ENCODE measurements at places on chromosomes 2 and 18.

DNA sequence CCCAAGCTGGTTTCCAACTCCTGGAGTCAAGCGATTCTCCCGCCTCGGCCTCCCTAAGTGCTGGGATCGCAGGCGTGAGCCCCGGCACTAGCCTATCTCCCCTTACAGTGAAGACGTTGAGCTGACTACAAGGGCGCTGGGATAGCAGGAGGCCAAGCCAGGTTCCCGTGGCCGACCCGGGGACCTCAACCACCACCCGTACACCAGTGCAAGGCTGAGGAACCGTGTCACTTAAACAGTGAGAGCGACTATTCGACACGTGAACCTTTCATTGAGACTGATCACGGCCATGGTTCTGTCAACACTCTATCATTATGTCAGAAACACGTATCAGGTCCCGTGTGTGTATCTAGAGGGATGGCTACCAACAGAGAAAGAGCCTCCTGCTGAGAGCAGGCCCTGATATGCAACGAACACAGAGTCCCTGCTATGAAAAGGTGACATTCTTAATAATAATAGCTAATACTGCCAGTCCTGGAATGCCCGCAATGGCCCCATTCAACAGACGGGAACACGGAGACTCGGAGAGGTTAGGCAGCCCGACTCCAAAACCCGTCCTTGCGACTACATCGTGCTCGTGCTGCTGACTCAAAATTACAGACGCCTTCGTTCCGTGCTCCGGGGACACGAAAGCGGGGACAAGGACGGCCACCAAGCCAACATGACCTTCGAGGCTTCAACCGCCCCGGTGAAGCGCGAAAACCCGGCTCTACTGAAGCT lies 833 bp downstream of the AFG3L2 start:
- DNase-seq = no peak

- no peak for DNase-seq
Measured at GRCh38 chr18:45687621-45688020, 36.4 kb upstream of the SLC14A1 start.

DNA sequence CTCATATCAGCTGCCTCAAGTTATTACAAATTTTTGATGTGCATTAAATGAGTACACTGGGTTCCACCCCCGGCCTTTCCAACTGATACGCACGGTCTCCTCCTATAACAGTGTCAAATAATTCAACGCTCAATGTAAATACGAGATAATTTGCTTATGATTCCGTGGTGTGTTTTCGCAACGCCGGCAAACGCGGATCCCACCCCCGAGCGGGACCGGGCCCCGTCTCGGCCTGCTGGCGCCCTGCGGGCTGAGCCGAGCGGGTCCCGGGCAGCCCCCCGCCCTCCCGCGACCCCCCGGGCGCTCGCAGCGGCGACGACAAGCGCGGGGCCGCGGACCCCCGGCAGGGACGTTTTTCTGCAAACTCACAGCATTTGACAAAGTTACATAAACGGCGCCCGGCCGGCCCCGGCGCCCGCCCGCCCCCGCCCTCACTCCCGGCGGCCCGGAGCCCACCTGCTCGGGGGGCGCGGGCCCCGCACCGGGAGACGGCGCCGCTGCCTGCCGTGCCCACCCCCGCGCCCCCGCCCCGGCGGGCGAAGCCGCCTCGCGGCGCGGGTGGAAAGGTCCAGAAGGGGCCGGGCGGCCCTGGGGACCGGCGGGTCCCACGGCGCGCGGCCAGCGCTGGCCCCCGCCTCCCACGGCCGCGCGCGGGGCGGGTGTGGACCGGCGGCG lies 762 bp downstream of the HDAC4 start:
- no peak for DNase-seq

DNA sequence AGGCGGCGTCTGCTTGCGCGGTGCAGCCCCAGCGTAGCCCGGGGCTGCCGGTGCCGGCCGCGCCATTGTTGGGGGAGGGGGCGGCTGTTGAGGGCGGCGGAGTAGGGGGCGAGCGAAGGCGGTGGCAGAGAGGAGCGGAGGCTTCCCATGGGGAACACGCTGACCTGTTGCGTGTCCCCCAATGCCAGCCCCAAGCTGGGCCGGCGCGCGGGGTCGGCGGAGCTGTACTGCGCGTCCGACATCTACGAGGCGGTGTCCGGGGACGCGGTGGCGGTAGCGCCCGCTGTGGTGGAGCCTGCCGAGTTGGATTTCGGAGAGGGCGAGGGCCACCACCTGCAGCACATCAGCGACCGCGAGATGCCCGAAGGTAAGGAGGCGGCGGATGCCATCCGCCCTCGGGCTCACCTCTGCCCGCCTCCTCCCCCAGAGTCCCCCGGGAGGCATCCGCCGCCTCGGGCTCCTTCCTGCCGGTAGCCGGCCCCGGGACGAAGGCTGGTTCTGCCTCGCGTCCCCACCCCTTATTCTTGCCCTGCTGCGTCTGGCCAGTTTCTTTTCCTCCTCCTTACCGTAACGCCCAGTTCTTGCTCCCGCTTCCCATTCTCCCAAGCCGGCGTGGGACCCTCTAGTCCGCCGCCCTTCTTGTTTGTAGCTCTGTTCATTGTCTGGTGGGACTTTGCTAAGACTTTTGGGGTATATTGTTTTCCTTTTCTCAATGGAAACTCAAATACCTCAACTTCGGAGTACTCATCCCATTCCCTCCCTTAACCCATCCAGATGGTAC lies 500 bp downstream of the CCNYL1 start:
- peak; percentile 48 for DNase-seq

- DNase-seq = no peak
Measured at GRCh38 chr18:46480226-46480625, 176.8 kb downstream of the LOXHD1 start.

- DNase-seq = no peak
Measured at GRCh38 chr2:2879781-2880180, 497.8 kb downstream of the EIPR1 start.

DNA sequence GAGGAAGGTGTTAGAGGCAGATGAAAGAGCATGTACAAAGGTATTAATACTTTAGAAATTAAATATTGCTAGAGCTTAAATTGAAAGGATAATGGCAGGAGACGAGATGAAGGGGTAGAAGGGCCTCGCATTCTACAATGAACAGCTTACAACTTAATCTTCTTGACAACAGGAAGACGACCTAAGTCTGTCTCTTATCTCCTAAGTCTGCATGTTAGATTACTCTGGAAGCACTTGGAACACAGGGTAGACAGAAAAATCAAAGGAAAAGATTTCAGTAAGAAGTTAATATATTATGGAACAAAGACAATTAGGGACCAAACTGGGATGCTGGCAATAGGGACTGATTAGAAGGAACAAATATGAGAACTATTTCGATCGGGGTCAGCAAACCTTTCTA lies 34.9 kb downstream of the SMC6 start:
- no peak for DNase-seq

DNA sequence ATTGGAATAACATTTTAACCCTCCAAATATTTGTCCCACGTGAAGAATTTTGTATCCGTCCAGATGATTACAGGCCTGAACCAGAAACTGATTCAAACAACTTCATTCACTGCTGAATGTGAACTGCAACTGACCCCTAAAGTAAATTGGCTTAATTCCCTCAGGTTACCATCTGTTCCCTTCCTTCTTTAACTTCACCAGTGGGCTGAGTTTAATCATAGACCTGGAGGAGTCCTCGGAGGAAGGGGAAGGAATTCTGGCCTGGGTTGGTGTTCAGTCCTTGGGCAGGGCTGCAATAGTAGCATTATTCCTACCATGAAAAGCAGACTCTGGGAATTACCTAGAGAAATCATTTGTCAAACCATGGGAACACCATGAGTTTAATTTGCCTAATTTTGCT lies 207.4 kb downstream of the TMEM247 start:
- DNase-seq = no peak

GRCh38 chr2:156986339-156986988 lies 271.0 kb upstream of the GALNT5 start:
- no peak for DNase-seq

GRCh38 chr18:42864876-42865275 lies 250.6 kb downstream of the RIT2 start:
- no peak for DNase-seq

DNA sequence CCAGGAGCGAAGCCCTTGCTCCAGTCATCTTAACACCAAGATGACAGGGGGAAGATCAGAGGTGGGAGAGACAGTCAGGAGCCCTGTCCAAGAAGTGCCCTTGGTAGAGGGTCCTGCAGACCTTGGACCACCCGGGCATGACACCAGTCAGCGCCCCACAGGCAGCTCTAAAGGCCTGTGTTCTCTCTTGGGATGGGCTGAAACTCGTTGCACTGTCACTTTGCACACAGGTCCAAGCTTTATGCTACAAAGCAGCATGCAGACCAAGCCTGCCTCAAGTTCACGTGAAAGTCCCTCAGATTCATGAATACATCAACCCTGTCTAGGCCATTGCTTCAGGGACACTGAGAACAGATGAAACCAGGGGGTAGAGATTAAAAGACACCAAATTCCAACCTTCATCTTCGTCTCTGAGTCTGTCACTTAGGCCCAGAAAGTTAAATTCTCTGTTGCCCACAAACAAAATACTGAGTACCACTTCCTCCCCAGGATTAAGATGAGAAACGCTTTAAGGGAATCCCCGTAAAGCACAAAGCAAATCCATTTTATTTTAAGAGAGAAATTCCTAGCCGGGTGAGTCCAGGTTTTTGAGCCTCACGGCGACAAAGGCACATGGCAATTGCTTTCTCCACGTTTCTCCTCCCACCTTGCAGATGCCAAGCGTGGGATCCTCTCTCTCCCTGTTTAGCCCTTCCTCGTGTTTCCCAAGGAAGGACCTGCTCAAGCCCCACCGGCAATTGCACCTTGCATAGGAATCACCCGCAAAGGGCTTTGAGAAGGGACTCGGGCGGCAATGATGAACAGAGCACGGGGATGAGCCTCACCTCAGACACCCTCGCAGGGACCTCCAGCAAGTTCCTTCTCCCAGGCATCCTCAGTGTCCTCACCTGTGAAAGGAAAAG lies 75.0 kb upstream of the ID2 start:
- DNase-seq = no peak

GRCh38 chr18:44556296-44556695 lies 124.4 kb upstream of the SETBP1 start:
- DNase-seq = no peak

- DNase-seq = no peak
Measured at GRCh38 chr2:207231967-207232366, 66.2 kb upstream of the KLF7 start.

GRCh38 chr2:187168720-187169713 lies 279.0 kb downstream of the CALCRL start:
- no peak for DNase-seq

DNA sequence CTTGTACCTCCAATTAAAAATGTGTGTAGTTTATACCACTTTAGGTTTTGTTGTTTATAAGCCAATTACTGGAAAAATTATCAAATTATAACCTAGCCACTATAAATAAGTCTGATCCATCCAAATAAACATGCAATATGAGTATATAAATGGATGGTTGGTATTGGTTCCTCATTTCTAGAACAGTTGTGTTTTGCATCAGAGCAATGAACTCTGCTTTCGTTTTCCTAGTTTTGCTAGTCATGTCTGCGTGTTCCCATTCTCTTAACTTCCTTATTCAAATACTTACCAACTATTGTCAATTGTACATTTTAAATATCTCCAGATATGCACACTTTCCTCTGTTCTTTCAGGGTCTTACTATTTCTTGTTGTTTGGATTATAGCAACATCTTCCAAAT lies 641.7 kb downstream of the NR4A2 start:
- no peak for DNase-seq

GRCh38 chr2:190696792-190697398 lies 48.0 kb downstream of the NAB1 start:
- no peak for DNase-seq

DNA sequence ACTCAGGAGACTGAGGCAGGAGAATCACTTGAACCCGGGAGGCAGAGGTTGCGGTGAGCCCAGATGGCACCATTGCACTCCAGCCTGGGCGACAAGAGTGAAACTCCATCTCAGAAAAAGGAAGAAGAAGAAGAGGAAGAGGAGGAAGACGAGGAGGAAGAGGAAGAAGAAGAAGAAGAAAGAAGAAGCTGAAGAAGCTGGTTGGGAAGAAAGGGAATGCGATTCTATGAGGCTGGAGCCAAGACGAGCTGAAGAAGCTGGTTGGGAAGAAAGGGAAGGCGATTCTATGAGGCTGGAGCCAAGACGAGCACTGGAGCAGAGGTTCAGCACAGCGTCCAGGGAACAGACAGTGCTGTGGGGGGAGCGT lies 30.3 kb upstream of the TAF1B start:
- no peak for DNase-seq

DNA sequence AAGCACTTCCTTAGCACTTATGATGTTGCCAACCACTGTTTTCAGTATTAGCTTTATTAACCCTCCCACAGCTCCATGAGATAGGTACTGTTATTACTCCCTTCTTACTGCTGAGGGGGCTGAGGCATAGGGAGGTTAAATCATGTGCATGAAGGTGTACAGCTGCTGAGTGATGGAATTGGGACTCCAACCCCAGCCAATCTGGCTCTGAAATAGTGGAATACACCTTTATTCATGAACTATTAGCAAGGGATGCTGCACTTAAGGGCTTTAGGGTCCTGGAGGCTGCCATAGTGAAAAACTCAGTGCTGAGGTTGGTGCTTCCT lies 19.2 kb downstream of the SMARCAL1 start:
- no peak for DNase-seq

DNA sequence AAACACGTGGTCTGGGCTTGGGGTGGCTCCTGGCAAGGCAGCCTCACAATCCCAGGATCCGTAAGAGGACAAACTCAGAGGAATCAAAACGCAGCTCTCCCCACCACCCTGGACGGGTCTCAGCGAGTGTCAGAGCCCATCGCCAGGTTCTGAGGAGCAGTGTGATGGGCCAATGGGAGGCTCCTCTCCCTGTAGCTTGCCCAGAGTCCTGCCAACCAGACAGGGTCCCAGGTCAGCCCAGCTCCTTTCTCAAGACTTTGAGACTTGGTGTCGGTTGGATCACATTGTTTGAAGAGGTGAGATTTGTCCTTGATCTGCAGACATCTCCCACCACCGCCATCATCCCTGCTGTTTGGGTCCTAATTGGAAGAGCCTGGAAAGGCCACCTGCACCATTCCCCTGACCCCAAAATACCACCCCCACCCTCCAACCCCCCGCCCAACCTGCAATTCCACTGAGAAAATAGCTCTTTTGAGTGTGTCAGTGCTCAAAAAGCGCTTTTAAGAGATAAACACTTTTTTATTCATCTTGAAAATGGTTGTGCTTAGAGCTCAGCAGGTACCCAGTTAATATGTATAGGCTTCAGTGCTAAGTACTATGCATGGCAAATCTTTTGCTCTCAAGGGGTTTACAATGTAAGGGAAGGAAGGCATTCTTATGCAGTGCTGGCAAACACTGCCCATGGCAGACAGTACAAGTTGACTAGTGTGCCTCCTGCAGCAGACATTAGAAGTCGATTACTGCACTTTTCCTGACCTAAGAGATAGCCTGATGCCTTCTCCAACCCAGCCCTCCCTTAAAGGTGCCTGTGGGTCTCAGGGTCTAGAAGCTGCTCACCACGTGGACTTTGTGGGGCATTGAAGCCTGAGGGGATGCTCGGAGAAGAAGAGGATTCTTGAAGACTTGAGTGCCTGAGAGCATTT lies 50.6 kb downstream of the GLI2 start:
- DNase-seq = no peak

Data from Daoy (cell line).